Liver (tissue), 10 donors: ENCODE measurements at places on chromosomes 16 and 17.

DNA sequence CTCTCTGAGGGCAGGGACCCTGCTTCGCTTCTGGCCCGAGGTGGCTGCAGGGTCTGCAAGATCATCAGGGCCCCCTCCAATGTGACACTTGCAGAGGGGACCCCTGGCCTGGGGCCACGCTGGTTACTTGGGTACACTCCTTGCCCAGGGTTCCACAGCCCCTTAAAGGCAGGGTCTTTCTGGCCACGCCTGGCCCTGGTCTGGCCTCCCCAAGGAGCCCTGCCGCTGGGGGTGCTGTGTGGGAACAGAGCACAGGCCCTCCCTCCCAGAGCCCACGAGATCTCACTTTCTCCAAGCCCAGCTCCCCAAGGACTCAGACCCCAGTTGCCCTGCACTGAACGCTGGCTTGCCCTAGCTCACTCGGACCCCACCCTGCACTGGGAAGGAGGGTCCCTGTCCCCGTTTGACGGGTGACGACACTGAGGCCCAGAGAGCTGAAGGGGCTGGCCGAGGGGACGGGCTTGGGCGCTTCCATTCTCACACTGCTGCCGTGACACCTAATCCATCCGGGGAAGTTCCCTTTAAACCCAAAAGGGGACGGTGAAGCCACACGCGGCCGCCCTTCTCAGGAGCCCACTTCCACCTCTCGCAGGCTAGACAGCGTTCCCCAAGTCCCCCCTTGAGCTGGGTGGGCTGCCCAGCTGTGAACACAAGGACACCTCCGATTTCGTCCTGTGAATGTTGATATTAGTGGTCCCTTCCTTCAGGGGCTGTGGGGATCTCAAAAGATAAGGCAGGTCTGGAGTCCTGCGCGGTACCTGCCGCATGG, 26.9 kb upstream of the OSGIN1 start:
- no peaks in the 10 kb centered on the region for H3K27me3 ChIP-seq
- peaks cover 13% of the 10 kb centered on the region for H3K36me3 ChIP-seq
- H3K27ac ChIP-seq: no peak overlapping the region
- peaks cover 2% of the 10 kb centered on the region for H3K4me1 ChIP-seq

DNA sequence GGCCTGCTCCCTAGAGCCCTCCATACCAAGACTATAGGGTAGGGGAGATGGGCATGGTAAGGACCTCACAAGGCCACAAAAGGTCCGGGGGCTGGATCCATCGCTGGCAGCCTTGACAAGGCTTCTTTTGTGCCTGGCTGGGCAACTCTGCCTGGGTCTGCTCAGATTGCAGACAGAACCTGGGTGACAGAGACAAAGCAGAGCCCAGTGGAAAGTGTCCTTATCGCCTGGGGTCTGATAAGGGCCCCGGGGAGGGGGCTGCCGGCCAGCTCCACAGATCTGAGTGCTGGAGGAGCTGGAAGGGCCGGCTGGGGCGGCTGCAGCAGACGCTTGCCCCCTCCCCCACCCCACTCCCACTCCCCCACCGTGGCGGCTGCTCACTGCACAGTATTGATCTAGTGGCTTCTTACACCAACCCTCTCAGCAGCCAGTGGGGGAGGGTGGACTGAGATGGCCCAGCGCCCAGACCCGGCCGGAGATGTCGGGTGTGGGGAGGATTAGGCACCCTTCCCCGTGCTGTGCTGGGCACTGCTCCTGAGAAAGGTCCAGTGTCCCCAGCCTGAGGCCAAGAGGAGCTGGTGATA, 7.2 kb downstream of the MMP15 start:
- peaks cover 4% of the 10 kb centered on the region for H3K36me3 ChIP-seq
- peak; percentile 65 for DNase-seq
- peaks cover 54% of the 10 kb centered on the region for H3K4me1 ChIP-seq
- H3K27me3 ChIP-seq: no peaks in the 10 kb centered on the region

GRCh38 chr17:67980456-67980855, 15.8 kb downstream of the C17orf58 start:
- no peaks in the 10 kb centered on the region for H3K4me1 ChIP-seq
- peaks cover 6% of the 10 kb centered on the region for H3K36me3 ChIP-seq
- DNase-seq: no peak
- H3K27ac ChIP-seq: no peak overlapping the region
- no peaks in the 10 kb centered on the region for H3K27me3 ChIP-seq

- peaks cover 6% of the 10 kb centered on the region for H3K27me3 ChIP-seq
- H3K4me3 ChIP-seq: no peak overlapping the region
- no peak for DNase-seq
- H3K4me1 ChIP-seq: no peaks in the 10 kb centered on the region
- H3K36me3 ChIP-seq: no peaks in the 10 kb centered on the region
Observed at GRCh38 chr17:58148609-58149008, 425 bp downstream of the OR4D1 start.

GRCh38 chr17:2183346-2183745, 120.2 kb downstream of the SMG6 start:
- H3K4me1 ChIP-seq: peaks cover 20% of the 10 kb centered on the region
- H3K27ac ChIP-seq: no peak overlapping the region
- no peak for DNase-seq
- no peak overlapping the region for H3K4me3 ChIP-seq

DNA sequence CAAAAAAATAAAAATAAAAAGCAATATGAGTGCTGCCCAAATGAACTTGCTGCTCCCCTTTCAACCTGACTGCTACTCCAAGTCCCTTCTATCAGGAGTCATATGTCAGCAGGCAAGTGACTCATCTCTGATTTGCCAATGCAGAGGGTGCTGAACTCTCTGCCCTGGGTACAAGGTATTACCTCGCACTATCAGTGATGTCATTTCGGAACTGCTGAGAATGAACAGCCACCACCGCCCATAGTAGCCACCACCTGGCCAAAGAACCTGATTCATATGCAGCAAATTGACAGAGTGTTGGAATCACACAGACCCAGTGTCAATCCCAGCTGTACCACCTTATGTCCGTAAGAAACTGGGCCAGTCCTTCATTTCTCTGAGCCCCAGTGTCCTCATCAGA, 31.2 kb downstream of the LYRM9 start:
- H3K36me3 ChIP-seq: no peaks in the 10 kb centered on the region
- no peaks in the 10 kb centered on the region for H3K4me1 ChIP-seq
- no peak for DNase-seq
- no peak overlapping the region for H3K27ac ChIP-seq
- no peak overlapping the region for H3K4me3 ChIP-seq

DNA sequence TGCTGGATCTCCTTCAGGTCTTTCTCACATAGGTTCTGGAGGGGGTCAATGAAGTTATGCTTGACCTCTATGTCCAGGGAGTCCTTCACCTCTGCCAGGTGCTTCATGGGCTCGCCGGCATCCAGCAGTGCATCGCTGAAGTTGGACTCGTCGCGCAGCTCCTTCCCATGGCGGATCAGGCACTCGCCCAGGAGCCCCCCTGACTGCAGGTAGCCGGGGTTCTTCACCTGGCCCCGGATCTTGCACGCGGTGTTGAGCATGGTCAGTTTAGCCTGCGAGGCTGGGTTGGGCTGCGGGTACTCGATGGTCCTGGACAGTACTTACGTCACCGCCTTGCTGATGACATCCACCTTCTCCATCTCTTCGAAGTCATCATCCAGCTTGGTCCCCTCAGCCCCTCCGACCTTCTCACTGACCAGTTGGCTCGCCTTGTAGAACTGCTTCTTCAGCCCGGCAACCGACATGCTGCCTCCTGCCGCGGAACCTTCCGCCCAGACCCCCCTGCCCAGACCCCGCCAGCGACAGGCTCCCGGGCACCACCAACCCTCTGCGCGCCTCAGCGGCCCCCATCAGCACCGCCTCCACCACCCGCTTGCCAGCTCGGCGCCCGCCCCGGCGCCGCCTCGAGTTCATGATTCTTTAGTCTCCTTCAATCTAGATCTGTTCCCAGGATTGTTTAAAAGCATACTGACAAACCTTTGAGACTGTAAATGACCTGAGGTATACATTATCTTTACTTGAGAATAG, 99.8 kb downstream of the KPNA2 start:
- H3K4me3 ChIP-seq: no peak overlapping the region
- no peaks in the 10 kb centered on the region for H3K4me1 ChIP-seq
- DNase-seq: no peak
- H3K27me3 ChIP-seq: no peaks in the 10 kb centered on the region
- no peaks in the 10 kb centered on the region for H3K36me3 ChIP-seq

DNA sequence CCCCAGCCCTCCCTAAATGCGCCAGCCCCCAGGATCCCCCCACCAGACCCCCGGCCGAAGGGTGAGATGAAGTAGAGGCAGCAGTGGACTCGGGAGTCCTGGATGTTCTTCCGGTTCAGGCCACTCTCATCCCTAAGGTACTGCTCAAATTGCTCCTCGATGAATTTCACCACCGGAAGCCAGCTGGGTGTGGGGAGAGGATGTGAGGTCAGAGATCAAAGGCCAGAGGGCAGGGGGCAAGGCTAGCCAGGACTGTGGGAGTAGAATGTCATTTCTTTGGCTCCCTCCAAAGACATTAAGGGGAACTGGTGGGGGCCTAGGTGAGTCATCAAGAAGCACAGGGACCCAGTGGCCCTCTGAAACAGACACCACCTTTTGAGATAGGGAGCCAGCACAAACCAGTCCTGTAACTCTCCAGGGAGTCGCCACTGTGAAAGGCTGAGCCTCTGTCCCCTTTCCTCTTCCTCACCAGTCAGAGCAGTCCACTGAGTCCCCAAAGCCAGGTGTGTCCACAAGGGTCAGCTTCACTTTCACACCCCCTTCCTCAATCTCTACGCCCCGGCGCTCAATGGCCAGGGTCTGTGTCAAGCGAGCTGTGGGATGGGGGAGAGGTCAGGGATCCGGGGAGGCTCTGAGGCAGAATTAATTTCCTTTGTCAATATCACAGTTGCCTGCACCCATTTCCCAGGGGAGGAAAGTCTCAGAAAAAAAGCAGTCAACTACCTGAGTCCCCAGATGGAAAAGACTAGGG, 895 bp downstream of the SEPTIN1 start:
- H3K27ac ChIP-seq: no peak overlapping the region
- H3K27me3 ChIP-seq: no peaks in the 10 kb centered on the region
- H3K4me1 ChIP-seq: peaks cover 5% of the 10 kb centered on the region
- DNase-seq: no peak
- no peak overlapping the region for H3K4me3 ChIP-seq
- no peaks in the 10 kb centered on the region for H3K36me3 ChIP-seq

DNA sequence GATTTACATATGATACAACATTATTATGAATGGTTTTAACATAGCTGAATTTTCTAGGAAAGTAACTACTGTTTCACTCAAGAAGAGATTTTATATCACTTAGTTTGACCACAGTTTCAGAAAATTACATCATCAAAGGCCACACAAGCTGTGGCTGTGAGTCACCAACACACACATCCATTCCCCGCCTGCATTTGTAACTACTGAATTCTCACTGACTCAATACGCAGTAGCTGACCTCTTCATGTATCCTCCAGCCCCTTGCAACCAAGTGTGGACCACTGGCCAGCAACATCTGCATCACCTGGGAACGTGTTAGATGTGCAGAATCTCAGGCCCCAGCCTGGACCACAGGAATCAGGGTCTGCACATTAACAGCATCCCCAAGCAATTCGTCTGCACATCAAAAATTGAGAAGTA, 197.6 kb downstream of the XYLT1 start:
- H3K4me3 ChIP-seq: no peak overlapping the region
- no peaks in the 10 kb centered on the region for H3K4me1 ChIP-seq
- H3K27ac ChIP-seq: no peak overlapping the region
- H3K36me3 ChIP-seq: no peaks in the 10 kb centered on the region
- no peak for DNase-seq

DNA sequence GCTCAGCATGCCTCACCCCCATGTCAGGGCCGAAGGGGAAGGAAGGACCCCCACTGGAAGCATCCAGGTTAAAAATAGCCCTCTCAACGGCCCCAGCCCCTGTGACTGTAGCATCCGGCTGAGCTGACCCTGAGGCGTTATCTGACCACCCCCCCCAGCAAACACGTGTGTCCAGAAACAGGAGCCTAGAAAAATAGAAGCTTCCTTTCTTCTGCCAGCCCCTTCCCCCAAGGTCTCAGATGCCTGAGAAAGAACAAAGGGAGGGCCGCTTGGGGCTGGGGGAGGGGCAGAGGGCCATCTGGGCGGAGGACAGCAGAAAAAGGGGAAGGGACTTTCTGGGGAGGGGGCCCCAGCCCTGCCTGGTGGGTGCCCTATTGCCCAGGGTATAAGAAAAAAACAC, 55.8 kb downstream of the ACTG1 start:
- H3K4me3 ChIP-seq: no peak overlapping the region
- no peaks in the 10 kb centered on the region for H3K4me1 ChIP-seq
- no peaks in the 10 kb centered on the region for H3K27me3 ChIP-seq
- DNase-seq: no peak
- no peak overlapping the region for H3K27ac ChIP-seq
- H3K36me3 ChIP-seq: no peaks in the 10 kb centered on the region

DNA sequence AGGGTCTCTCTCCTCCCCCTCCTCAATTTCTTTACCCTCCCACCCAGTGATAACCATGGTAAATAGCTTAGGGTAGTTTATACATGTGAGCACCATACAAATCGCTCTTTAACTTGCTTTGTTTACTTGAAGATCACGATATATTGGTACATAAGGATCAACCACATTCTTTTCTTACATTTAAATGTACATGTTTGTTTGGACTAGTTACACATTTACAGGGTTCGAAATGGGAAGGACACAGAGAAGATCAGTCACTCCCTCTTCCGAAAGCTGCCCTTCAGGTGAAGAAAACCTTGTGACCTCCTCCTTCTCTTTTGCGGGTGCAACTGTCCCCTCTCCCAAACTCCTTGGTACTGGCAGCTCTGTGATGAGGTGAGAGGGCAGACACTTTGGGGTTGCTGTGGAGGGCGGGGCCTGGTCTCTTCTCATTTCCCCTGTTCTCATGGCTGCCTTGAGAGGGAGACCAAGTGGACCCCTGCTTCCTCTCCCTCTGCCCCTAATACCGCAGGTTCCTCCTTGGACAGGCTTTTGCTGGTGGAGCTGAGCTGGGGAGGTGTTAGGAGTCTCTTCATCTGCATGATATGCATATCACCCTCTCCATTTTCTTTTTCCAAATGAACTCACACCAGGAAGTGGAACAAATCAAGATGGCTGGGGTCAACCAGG, 4.7 kb upstream of the PIK3R6 start:
- H3K4me1 ChIP-seq: no peaks in the 10 kb centered on the region
- no peak overlapping the region for H3K27ac ChIP-seq
- H3K4me3 ChIP-seq: no peak overlapping the region
- no peaks in the 10 kb centered on the region for H3K27me3 ChIP-seq
- no peak for DNase-seq

DNA sequence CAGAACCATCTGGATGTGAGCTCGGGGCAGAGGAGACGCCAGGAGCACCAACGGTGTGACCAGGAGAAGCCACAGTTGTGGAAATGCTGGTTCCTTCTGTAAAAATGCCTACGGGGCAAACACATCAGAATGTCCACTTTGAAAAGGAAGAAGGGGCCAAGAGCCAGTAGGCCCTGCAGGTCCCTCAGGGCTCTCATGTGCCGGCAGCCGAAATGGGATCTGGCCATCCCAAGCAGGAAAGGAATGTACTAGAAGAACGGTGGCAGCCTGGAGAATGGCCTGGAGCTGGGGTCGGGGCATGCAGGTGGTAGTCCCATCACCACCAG, 162.1 kb upstream of the PLCG2 start:
- DNase-seq: no peak
- H3K27me3 ChIP-seq: no peaks in the 10 kb centered on the region
- peaks cover 7% of the 10 kb centered on the region for H3K36me3 ChIP-seq
- no peak overlapping the region for H3K27ac ChIP-seq
